ENCODE measurements at places on chromosomes 3 and 15.

DNA sequence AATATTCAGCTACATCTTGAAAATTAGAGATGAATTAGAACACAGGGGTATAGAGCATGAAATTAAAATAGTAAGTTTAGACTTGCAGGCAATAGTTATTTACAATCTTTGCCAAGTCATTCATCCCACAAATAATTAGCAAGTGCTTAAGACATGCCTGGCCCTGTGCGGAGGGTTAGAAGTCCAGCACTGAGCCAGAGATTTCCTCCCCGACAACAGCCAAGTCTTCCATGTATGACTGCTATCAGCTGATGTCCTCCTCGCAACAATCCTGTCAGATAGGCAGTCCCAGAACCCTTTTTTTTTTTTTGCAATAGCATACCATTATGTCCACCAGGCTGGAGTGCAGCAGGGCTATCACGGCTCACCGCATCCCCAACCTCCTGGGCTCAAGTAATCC is 14.6 kb downstream of the SIN3A start:
- DNase-seq: no peak

DNA sequence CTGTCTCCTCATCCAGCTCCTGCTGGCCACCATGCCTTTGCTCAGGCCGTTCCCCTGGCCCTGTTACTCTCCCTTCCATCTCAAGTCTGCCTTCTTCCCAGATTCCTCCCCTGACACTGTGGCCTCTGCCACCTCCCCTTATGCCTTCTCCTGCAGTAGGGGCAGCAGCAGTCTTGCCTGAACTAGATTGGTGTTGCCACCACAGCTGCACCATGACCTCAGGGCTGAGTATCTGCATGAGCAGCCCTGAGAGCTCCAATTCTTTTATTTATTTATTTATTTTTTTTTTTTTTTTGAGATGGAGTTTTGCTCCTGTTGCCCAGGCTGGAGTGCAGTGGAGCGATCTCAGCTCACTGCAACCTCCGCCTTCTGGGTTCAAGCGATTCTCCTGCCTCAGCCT is 13.8 kb upstream of the CAMP start:
- DNase-seq: no peak

GRCh38 chr15:75182187-75183131 is 19.2 kb upstream of the C15orf39 start:
- no peak for DNase-seq

- DNase-seq: no peak
Observed at GRCh38 chr3:52399131-52399530, 45.8 kb downstream of the SEMA3G start.

GRCh38 chr3:150059729-150060128 is 89.0 kb upstream of the PFN2 start:
- DNase-seq: no peak

GRCh38 chr15:91113030-91113429 is 13.0 kb downstream of the SV2B start:
- no peak for DNase-seq

DNA sequence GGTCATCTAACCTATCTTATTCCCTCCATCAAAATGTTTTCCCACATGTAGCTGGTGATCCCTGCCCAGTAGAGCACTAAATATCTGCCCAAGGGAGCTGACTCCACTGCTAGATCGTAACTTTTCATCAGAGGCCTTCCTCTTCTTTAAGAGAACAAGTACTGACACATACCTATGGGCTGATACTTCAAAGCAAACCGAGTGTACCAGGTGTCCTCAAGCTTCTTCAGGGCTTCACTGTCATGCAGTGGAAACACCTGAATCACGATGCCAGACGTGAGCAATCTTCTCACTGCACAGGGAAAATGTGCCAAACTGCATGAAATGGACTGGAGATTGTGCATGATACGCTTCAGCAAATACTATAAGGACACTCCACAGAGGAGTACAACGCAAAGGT is 41.6 kb downstream of the ANO10 start:
- no peak for DNase-seq

DNA sequence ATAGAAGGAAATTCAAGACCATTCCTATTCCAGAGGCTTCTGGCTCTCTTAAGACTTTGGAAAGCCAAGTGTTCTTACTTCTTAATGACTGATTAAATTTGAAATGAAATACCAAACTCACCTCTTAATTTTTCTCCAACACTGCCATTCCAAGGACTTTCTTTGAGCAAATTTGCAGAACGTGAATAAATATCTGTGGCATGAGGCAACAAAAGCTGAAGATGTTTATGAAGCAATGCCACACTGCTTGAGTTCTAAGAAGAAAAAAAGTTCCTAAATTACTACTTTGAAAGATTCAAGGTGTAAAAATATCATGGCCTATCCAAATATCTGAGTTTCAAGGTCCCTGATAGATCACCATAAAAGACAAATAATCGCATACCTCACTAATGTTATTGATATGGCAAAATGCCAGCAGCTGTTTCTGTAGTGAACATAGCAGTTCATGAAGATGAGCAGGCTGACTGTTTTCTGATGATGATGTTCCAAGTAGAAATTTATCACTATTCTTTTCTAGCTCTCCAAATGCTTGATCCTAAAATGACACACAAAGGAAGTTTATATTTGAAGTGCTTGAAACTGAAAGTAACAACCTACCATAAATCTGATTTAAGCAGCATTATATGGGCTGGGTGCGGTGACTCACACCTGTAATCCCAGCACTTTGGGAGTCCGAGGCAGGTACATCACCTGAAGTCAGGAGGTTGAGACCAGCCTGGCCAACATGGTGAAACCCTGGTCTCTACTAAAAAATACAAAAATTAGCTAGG is 104.4 kb downstream of the HERC1 start:
- no peak for DNase-seq

DNA sequence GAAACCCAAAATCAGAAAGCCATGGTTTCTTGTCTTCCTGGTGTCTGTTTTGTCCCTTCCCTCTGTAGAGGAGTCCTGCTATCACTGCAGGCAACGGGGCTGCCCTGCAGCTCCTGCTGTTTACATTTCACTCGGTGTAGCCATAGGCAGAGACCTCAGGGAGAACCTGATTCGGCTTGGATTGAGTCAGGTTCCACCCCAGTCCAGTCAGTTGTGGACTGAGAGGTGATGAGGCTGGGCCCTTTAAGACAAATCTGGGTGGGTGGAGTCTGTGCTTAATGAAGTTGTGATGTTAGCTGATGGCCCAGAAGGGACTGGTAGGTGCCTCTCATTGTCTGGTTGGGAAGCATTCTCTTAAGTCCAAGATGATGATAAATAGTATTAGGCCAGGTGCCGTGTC is 35.7 kb downstream of the FLNB start:
- no peak for DNase-seq

GRCh38 chr3:172115059-172115458 is 75.7 kb downstream of the FNDC3B start:
- no peak for DNase-seq

DNA sequence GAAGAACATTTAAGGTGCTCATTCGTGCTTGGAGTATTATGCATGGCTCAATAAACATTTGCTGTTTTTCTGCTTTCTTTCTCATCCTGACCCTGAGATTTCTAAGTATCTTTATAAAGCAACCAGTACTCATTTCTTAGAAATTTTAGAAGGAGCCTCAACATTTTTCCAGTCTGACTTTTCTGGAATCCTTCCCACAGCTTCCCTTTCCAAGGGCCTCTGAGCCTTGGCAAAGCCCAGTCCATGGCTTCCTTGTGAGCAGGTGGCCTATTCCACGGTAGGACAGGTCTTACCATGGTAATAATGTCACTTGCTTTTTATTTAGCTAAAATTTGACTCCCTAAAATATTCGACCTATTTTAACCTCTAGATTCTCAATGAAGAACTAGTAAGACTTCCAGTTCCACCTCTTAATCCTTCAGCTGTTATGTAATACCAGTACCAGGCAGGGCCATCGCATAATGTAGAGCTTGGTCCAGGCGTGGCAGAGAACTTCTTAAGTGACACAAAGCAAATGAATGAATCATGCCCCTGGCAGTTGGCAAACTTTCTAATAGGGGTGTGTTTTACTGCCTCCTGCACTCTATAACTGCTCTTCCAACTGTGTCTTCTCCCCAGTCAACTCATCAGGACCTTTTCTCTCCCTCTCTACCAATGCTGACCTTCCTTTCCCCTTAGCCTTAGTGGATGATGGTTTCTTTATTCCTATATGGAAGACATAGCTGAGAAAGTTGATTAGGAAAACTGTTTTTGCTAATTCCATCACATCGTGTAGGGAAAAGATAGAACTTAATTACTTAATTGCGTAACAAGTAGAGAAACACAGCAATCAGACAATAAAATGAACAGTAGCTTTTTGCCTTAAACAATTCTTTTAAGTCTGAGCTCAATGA is 894 bp upstream of the TM4SF4 start:
- DNase-seq: no peak

DNA sequence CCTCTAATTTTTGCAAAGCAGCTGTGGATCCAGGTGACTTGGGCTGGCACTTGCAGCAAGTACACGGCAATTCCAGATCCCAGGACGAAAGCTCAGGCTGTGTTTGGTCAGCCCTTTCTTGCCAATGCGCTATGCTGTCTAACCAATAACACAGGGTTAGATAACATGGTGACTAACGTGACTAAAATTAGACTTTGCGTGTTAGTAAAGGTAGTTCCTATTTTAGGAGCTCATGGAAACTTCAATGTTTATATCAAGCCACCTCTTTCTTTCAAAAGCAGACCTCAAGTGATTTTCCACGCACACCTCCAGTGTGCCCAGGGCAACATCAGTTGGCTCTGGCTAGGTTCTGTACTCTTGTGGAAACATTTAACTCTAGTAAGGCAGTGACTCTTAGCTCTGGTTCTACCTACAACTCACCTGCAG is 32.5 kb downstream of the CDCP1 start:
- DNase-seq: no peak

GRCh38 chr3:178421069-178421468 is 115.2 kb upstream of the KCNMB2 start:
- no peak for DNase-seq
